ENCODE measurements at places on chromosomes 4 and X. TPM values are rescaled to one million over a fixed set of nuclear protein-coding genes. Genes with fewer than 3 reads are reported as not detected.

DCK gene
- 12.3 TPM for total RNA-seq

DNA sequence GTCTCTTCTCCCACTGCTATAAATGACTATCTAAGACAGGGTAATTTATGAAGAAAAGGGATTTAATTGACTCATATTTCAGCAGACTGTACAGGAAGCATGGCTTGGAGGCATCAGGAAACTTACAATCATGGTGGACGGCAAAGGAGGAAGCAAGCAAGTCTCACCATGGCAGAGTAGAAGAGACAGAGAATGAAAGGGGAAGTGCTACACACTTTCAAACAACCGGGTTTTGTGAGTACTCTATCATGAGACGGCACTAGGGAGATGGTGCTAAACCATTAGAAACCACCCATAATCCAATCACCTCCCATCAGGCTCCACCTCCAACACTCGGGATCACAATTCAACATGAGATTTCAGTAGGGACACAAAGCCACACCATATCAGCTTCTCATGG is 11.1 kb downstream of the UBE2NL start:
- H3K4me3 ChIP-seq: no peak overlapping the region
- DNase-seq: no peak
- H3K27me3 ChIP-seq: no peaks in the 10 kb centered on the region
- H3K27ac ChIP-seq: no peak overlapping the region

DNA sequence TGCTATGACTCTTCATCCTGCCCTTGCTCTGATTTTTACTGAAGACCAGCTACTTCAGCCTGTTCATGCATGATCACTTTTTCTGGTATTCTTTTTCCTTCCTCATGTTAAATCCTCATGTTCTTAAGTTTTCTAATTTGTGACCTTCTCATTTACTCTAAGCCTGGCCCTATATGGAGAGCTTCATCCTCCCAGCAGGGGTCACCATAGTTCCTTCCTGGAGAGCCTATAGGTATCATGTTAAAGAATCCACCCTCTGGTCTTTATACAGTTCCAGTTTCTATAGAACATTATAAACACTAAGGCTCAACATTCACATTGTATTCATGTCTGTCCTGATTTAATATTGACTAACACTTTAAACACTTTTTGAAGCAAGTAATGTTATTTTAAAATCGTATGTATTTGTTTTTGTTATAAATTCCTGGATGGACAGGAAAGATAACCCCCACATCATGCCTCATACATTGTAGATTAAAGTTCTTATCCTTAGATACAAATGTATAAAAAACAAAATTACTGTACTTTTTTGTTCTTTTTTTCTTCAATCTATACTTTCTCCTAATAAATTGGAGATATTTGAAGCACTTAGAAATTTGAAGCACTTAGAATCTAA is 53.8 kb upstream of the OTUD4 start:
- DNase-seq: no peak
- H3K27me3 ChIP-seq: no peaks in the 10 kb centered on the region
- H3K4me1 ChIP-seq: no peaks in the 10 kb centered on the region
- H3K36me3 ChIP-seq: no peaks in the 10 kb centered on the region
- no peak overlapping the region for H3K4me3 ChIP-seq

- H3K4me1 ChIP-seq: no peaks in the 10 kb centered on the region
- no peak overlapping the region for H3K27ac ChIP-seq
- no peak overlapping the region for H3K4me3 ChIP-seq
- no peak for DNase-seq
Measured at GRCh38 chr4:183263787-183264386, 56.2 kb downstream of the CLDN22 start.

DNA sequence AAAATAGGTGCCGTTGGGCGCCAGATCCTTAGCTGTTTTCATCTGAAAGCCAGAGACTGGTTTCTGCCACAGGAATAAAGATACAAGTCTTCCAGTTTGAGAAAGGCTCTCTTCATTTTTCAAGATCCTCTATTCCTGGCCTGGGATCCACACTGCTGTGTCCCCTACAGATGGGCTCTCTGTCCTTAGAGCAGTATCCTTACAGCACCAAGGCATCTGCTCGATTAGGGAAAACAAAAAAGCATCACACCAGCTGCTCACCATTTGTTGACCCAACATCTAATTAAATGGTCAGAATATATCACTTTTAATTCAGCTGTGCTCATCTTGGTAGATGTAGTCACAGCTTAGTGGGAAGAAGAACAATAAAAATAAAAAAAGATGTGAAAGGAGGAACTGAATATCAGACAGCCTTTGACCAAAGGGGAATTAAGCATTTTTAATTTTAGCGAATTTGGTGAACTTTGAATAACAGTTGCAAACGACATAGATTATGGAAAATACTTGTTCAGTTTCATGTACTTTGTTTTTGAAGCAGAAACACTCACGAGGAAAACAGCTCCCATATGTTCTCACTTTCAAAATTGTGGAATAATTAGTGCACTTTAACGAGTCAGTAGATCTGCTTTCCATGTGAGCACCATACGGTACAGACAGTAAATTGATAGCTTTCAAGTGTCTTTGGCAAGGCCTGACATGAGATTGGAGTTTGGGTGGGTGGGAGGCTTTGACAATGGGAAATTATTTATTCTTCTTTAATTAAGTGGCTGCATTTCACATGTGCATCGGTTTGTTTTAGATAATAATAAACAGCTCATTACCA is 148.4 kb upstream of the CLNK start:
- H3K27me3 ChIP-seq: no peaks in the 10 kb centered on the region
- H3K4me3 ChIP-seq: no peak overlapping the region
- H3K4me1 ChIP-seq: no peaks in the 10 kb centered on the region
- no peak overlapping the region for H3K27ac ChIP-seq
- no peak for DNase-seq

GRCh38 chr4:6991249-6991648 is 51.9 kb upstream of the TADA2B start:
- H3K4me1 ChIP-seq: peaks cover 9% of the 10 kb centered on the region
- H3K27ac ChIP-seq: no peak overlapping the region
- no peak overlapping the region for H3K4me3 ChIP-seq
- DNase-seq: no peak

Data from uterus (tissue), 4 donors.